ENCODE measurements at places on chromosomes 3 and 15. TPM values are rescaled to one million over a fixed set of nuclear protein-coding genes. Genes with fewer than 3 reads are reported as not detected.

DNA sequence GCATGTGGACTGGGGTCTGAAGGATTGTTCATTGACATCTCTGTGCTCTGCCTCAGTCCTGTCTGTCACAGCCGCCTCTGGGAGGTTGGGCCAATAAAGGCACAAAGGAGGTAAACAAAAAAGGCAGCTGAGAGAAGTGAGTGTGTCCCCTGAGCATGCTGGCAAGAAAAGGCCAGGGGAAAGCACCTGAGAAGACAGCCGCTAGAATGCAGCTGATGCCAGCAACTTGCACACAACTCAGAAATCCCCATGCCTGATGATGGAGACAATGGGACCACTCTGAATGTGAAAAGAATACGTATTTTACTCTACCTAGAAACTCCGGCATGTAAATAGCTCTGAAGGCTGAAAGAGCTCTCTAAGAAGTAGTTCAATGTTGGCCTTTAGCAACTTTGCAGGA, 118.7 kb downstream of the KCNH8 start:
- no peak for DNase-seq

Gene HIGD1A
- 155 TPM for polyA plus RNA-seq

GRCh38 chr3:15934389-15935195, 136.8 kb upstream of the ANKRD28 start:
- no peak for DNase-seq

DNA sequence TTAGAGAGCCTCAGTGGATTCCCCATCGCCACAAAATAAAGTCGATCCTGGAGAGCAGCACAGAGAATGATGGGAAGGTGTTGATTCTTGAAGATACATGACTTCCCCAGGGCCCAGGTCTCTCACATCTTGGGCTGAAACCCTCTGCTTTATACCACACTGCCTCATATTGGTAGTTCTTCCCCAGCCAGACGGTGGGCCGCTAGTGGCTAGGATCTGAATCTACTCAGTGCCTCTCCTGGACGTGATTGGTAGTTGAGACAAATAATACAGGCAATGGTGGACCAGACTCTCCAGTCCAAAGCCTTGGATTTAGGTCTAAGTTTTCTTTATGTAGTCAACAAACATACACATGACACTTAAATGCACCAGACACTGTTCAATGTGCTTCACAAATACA, 49.7 kb downstream of the RAB11A start:
- DNase-seq, result no peak

Gene CPNE4
- polyA plus RNA-seq, result 0.89 TPM

- no peak for DNase-seq
Observed at GRCh38 chr15:36323615-36324014, 255.8 kb upstream of the CDIN1 start.

Gene TLR9
- polyA plus RNA-seq, result 0.59 TPM

- no peak for DNase-seq
Observed at GRCh38 chr3:64508140-64508539, 179.7 kb downstream of the ADAMTS9 start.

Gene CD200R1L
- 0.05 TPM for polyA plus RNA-seq

GRCh38 chr3:22704571-22705354, 498.4 kb upstream of the UBE2E2 start:
- no peak for DNase-seq

Gene SLC25A20
- polyA plus RNA-seq, result 32.3 TPM

DNA sequence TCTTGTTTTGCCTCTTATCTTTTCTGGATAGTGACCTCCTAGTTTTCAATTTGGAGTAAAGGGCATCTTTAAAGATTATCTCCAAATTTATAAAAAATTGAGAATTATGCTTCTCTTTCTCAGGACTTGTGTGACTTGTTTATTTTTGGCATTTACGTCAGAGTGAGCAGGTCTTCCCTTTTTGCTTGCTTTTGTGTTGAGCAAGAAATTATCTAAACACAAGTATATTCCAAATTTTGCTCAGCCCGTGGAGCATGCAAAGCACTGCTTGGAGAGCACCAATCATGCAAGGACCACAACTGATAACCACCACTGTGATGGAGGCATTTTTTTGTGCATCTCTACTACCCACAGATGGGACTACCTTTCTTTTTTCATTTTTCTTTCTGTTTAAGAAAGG, 7.1 kb downstream of the SLC25A26 start:
- no peak for DNase-seq

Measured in thymus (tissue), 14 donors.